ENCODE measurements at places on chromosomes 13 and 19. TPM values are rescaled to one million over a fixed set of nuclear protein-coding genes. Genes with fewer than 3 reads are reported as not detected.

DNA sequence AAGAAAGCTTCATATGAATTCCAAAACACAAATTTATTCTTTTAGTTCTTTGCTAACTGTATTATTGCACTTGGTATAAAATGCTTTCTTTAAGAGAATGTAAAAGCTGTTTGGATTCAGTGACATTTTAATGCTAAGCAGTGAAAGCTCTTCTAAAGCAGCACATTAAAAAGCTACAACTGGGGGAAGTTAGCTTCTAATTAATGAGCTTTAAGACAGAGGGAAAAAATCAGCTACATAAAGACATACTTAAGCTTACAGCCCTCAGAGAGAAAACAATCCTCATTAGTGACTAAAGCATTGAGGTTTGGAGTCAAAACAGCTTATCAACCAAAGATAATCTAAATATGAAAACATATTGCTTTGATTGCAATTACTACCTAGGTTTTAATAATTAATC, 1222.2 kb upstream of the SPRY2 start:
- no peaks in the 10 kb centered on the region for H3K36me3 ChIP-seq
- no peaks in the 10 kb centered on the region for H3K27me3 ChIP-seq
- H3K27ac ChIP-seq: no peak overlapping the region

Gene FAM124A
- total RNA-seq: 9.9 TPM

Gene OR4F17
- not detected for total RNA-seq

Gene IFNL2
- not detected for total RNA-seq

Gene COX7A1
- total RNA-seq: 26.8 TPM

Gene TMPRSS9
- not detected for total RNA-seq
